ENCODE measurements at places on chromosomes 1 and 21. TPM values are rescaled to one million over a fixed set of nuclear protein-coding genes. Genes with fewer than 3 reads are reported as not detected.
A peak's percentile ranks its signal among the peaks of the same experiment; 100 is the strongest.

ZNF593 gene
- polyA plus RNA-seq: 162 TPM

SMPDL3B gene
- 0.05 TPM for polyA plus RNA-seq

ENAH gene
- polyA plus RNA-seq: 17.1 TPM

AK5 gene
- polyA plus RNA-seq: 0.21 TPM

ASPM gene
- polyA plus RNA-seq: 0.03 TPM

ALDH4A1 gene
- 19.5 TPM for polyA plus RNA-seq

TTC39A gene
- polyA plus RNA-seq: 0.48 TPM

HOOK1 gene
- 0.06 TPM for polyA plus RNA-seq

GRCh38 chr1:192958871-192959270 is 100.3 kb downstream of the UCHL5 start:
- DNase-seq: no peak

DNA sequence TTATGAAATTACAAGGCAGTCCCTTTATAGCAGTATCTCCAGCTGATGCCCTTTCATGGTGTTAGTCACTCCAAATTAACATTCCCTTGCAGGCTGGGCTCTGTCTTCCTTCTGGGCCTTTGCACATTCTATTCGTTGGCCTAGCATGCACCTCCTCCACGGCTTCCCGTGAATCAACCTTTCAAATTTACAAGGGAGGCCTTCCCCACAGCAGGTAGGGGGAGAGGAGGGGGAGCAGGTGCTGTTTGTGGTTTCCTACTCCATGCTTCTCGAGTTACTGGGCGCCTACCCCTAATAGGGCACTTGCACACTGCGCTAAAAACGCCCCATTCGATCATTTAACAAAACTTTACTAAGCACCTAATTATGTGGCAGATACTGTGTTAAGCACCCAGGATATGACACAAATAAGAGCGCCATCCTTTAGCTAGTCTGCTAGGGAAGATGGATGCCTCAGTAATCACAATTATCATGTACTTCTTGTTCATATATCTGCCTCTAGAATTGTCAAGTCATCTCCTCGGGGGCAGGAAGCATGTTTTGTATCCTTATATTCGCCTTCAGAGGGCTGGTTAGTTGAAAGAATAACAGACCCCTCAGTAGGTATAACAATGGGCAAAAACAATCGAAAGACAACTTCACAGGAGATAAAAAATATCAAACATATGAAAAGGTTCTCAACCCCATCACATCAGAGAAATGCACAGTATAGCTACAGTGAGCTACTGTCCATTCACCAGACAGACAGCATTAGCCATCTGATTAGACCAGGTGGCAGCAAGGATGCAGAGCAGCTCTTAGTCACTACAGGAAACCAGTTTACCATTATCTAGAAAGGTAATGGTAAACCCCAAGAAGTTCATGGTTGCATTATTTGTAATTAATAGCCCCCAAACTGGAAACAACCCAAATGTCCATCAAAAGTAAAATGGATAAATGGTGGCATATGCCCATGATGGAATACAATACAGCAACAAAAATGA is 1.7 kb upstream of the ADAR start:
- DNase-seq: no peak

- DNase-seq: no peak
Observed at GRCh38 chr1:58720680-58721079, 20.8 kb upstream of the MYSM1 start.

GRCh38 chr1:40633523-40633922 is 32.0 kb downstream of the RIMS3 start:
- DNase-seq: no peak

DNA sequence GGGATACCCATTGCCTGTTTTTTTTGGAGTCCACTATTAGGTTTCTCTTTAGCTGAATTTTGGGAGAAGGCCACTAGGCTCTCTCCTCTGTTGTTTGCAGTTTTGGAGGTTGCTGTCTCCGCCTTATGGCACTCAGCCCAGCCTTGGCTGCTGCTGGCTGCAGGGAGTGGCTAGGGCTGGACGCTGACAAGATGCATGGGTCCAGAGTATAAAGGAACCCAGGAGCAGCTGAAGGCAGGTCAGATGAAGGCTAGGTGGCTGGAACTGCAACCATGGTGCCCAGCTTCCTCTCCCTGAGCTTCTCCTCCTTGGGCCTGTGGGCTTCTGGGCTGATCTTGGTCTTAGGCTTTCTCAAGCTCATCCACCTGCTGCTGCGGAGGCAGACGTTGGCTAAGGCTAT is at the start of gene CYP4B1:
CYP4B1 (plus strand) TSS at position 237 of the 400 bp plus-strand sequence; CDS start at position 273, 36 bp downstream.
- peak; percentile 84 for DNase-seq

- no peak for DNase-seq
Observed at GRCh38 chr1:151644001-151644400, 32.2 kb downstream of the SNX27 start.

- no peak for DNase-seq
Observed at GRCh38 chr21:22585558-22585957, 1587.3 kb downstream of the NCAM2 start.

- no peak for DNase-seq
Observed at GRCh38 chr1:35377555-35377954, 109.0 kb downstream of the ZMYM4 start.

DNA sequence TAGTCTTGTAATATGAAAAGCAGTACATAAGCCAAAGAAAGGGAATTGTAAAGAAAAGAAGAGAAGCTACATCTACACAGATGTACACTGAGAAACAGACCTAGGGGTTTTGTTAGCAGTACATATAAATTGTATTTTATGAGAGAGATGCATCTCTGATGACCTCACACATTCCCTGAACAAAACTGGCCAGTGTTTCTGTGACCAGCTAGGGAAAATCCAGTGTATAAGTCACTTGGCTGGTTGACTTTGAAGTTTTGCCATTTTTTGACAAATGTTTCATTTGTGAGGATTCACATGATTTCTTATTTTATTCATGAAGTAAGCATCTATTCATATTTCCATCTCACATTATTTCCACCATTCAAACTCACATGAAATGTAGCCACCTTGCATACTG is 28.3 kb upstream of the DYNLT5 start:
- DNase-seq: no peak

DNA sequence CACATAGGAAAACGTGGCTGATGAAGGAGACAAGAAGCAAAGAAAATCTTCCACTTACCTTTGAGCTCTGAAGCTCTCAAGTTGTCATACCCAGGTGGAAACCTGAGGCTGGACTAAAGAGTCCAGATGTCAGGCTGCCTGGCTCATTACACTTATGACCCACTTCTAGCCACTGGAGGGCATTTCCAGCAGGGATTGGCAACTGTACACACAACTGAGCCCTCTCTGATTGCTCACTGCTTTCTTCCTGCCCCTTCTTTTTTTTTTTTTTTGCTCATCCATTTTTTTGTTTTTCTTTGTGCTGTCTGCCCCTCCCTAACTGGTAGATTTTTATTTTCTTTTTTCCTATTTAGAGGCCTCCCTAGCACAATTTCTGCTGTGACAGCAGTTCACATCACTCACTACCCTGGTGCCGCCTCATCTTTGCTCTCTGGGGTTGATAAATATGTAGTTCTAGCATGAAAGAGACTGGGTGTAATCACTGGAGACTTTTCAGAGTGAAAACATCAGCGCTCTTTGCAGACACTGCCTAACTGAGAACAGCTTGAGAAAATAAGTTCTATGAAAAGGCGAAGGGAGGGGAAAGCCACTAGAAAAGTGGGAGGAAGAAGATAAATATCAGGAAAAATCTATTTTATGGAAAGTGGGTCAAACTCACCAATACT is 334.5 kb downstream of the NUF2 start:
- no peak for DNase-seq

DNA sequence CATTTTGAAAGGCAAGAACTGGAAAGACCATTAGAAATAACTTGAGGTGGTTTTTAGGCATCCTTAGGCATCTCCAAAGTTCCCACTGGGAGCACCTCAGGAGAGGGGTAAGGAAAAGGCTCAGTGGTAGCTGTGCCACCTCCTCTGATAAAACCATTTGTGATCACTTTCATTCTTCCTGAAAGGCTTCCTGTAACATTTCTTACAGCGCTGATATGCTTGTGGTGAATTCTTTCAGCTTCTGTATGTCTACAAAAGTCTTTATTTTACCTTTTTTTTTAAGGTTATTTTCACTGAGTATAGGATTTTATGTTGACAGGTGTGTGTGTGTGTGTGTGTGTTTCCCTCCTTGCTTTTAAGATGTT is 54.8 kb downstream of the VANGL2 start:
- no peak for DNase-seq

- DNase-seq: no peak
Observed at GRCh38 chr1:196309386-196309785, 298.9 kb downstream of the KCNT2 start.

DNA sequence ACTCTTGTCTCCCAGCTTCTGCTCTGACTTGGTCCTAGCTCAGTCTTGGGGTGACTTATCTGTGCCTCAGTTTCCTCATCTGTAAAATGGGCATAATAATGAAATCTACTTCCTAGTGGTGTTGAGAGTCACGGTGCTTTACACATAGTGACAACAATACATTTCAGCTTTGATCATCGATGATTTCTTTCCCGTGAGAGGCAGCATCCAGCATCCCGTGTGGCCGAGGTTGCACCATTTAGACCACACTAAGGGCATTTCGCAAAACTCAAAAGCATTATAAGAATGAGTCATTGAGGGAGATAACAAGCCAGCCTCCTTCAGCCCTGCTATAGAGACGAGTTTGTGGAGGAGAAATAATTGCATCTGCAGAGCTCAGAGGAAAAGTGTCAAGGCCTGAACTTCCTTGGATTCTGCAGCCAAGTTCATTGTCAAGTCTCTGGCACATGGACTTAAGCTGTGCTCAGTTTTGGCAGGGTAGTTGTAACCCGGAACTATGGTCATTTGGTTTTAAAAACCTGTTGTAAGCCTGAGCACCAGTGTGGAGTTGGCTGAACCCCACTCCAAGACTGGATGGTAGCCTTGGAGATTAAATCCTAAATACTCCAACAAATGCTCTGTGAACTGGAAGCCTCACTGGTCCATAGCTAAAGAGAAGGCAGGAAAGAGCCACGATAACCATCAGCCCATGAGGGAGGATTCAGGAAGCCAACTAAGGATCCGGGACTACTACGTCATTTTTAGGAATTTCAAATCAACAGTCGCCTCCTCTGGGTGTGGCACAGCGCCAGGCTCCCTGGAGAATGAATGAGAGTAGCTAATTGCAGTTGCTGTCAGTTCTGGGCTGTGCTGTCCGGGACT is 64.2 kb downstream of the TCP10L start:
- DNase-seq: peak; percentile 91

DNA sequence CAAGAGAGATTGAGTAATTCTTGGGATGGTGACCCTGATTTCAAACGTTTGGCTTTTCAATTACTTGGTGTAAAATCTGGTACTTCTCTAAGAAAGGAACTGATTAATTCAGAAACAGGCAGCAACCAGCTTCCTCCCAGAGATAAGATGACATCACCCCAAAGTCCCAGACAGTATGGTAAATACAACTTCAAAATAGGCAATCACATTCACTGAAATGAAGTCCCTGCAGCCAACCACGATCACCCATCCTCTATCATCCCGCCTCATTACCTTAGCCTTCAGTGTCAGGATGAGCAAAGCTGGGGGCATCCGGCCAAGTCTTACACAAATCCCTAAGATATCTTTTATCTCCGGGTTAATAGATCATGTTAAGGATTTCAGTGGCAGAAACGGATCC is 26.4 kb upstream of the RUNX1 start:
- no peak for DNase-seq

DNA sequence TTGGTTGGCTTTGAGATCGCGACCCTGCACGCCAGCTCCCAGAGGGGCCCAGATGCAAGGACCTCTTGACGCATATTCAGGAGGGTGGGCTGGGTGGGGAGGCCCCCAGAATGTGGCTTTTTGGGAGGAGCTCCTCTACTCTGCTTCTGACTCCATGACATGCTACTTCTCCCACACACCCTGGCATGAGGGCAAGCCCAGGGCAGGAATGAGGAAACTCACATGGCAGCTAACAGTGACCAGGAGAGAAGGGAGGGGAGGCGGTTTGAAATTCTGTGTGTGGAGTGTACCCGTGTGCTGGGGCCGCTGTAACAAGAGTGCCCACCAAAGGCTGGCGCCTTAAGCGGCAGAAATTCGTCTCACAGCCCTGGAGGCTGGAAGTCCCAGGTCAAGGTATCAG is 61.3 kb upstream of the GPR153 start:
- no peak for DNase-seq

All from psoas muscle (tissue), 8 donors.